Stimulated activated CD8-positive, alpha-beta memory T cell treated with anti-CD3 and anti-CD28 coated beads, Interleukin-4, amount 100 ng/mL, for 4 hours (primary cell): ENCODE measurements at places on chromosomes 6 and 20.

DNA sequence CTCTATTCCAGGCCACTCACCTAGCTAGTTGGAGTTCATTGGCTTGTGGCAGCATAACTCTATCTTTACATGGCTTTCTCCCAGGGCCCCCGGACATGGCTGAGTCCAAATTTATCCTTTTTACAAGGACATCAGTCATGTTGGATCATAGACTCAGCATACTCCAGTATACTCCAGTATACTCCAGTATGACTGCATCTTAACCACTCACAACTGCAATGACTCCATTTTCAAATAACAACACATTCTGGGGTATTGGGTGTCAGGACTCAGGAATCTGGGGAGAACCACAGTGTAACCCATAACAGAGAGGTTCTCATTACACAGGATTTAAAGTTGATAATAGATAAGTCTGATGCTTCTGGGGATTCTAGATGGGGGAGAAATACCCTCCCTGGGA lies 53.8 kb upstream of the TSHZ2 start:
- DNase-seq = no peak

DNA sequence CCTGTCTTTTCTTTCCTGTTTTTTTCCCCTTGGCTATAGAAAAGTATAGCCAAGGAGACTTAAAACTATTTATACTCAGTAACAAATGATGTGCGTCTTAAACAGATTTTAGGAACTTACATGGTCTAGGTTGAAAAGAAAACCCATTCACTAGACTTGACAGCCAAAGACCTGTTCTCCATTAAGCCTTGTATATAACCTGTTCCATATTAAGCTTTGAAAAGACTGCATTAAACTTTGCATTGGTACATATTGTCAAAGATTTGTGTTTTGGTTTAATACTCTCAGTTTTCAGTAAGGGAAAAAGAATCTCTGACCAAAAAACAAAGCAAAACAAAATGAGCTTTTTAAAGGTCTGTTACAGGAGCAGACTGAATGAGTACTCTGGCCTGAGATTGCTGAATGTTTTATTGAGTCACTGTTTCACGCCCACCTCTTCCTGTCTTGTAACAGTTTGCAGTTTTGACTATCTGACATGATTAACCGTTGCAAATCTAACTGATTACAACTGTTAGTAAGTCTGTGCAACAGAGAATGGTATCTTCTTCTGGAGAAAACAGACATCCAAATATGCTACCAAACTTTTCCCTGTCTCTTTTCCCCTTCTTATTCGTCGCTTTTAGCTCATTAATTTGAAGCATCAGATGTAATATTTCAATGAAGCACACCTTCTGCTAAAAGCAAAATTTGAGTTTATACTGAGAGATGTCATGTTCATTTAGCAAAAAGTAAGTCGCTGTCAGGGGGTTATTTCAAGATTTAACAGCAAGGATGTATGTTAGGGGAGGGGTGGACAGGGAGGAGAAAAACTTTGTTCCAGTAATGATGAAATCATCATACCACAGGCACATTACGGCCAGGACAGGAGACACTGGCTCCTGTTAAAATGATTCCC lies 59.1 kb upstream of the SUPT3H start:
- DNase-seq = no peak

GRCh38 chr6:3230900-3231246 lies 3.4 kb upstream of the TUBB2B start:
- DNase-seq = no peak

DNA sequence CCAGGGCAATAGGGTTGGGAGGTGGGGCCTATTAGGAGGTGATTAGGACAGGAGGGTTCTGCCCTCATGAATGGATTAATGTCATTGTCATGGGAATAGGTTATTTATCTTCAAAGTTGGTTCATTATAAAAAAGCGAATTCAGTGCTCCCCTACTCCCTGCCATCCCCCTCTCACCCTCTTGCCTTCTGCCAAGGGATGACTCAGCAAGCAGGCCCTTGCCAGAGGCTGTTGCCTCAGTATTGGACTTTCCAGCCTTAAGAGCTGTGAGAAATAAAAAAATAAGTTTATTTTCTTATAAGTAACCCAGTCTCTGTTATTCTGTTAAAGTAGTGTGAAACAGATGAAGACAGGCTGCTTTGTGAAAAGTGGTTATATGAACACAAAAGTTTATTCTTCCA lies 381.1 kb upstream of the ZFP64 start:
- no peak for DNase-seq

GRCh38 chr6:26306232-26306631 lies 58.8 kb upstream of the BTN3A2 start:
- no peak for DNase-seq

GRCh38 chr6:25302677-25303128 lies 23.5 kb downstream of the CARMIL1 start:
- no peak for DNase-seq

- DNase-seq = no peak
These were observed 470.4 kb downstream of the TFAP2B start for GRCh38 chr6:51289041-51289440.

DNA sequence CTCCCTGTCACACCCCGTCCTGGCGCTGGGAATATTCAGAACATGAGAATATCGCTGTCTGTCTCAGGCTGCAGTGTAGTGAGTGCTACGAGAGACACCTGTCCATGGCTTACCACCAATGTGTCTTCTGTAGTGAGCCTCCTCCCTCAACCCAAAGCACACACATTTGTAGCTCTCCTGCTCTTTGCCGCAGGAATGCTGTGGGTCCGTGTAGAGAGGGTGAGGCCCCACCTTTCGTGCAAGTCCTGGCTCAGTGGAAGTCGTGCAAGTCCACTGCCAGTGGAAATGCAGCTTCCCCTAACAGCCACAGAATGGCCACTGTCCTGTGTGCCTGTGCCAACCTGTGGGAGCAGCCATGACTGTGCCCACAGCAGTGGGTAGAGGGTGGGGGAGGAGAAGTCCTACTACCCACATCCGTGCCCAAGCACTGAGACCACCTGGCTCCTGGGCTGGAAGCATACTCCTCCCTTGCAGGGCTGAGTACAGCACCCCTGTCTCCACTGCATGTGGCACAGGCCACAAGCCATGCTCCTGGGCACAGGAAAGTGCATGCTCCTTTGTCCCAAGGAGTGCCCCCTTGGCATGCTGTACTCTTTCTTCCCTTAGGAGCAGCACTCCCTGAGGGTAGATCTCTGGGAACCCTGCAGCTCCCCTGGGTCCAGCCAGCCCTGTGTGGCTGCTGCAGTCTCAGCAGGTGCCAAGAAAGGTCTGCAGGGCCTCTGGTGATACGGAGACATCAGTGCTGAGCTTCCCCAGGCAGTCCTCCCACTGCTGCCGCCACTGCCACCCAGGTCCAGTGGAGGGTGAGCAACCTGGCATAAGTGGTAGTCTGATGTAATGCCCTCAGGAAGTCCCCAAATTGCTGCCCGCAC lies 28.0 kb downstream of the IGF2R start:
- no peak for DNase-seq

DNA sequence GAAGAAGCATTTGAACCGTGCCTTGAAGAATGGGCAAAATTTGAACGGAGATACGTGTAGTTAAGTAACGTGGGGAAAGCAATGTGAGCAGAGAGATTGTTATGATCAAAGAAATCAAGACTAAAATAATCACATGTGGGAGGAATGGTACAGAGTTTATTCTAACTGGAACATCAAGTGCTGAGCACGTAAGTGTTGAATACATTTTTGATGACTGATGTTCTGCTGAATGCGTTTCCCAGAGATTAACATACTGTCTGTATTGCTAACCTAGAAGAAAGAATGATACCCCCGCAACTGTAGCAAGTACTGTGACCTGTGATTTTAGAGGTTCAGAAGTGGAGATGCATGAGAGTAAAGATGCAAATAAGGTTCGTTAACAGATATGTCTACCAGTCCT lies 146.9 kb upstream of the EPHA7 start:
- no peak for DNase-seq

DNA sequence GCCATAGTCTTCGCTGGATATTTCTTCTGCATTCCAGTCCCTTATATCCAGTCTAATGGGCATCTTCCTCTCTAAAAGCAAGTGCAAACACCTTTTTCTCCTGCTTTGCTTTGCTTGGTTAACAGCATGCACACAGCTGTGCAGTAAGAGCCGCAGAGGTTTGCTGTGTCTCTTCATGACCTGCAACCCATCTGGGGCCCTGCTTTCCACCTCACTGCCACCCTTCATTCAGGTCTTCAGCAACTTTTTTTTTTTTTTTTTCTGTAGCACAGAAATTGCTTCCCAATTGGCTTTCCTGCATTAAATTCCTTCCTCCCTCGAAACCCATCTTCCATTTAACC lies 14.4 kb downstream of the NEDD9 start:
- no peak for DNase-seq

DNA sequence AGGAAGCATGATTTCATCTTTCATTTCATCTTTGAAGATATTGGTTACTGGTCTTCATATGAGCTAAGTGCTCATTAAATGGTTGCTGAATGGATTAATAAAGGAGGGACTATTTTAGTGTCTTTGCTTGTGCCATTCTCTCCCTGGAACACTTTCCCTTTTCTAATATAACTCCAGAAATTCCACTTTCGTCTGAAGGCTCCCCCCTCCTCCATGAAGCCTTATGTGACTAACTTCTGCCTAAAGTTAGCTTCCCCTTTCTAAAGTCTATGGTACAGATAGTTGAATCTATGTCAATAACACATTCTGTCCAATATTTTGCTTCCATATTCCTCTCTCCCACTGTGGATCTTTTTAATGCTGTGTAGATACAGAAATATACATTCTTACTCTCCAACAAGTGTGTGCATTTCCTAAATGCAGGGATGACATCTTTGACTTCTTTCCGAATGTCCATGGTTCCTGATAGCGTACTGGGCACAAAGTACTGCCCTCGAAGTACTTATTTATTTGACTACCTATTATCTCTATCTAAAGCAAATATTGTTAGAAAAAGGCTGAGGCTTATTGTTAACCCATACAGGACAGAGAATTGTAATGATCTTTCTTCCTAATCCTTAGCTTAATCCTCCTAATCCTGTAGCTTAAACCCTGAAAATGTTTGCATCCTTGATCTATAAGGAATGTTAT lies 84.7 kb upstream of the ELOVL5 start:
- DNase-seq = no peak

- DNase-seq = no peak
These were observed 470.4 kb upstream of the SLC35B3 start for GRCh38 chr6:8905757-8906156.

DNA sequence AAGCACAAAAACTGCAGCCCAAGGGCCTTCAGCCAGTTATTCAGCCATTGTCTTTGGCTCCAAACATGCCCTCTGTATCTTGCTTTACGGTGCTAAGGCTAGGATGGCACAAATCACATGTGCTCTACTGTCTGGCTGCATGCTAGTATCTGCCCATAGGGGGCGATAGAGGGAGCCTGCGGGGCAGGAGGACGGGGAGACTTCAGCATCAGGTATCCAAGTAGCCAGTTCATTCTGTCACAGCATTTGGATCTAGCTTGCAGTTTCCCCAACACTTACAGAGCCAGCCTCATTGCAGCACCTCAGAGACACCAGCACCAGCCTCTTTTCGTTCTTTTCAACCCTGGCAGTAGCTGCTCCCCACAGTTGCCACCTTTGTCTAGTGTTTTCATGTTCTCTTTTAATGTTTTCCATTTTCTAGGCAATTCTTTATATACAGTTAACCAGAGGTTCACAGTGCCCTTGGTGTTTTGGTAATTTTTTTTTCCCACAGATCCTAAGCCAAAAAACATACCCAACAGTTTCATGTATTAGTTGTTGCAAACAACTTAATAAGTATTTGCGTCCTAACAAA lies 705.9 kb downstream of the PTPRT start:
- no peak for DNase-seq

DNA sequence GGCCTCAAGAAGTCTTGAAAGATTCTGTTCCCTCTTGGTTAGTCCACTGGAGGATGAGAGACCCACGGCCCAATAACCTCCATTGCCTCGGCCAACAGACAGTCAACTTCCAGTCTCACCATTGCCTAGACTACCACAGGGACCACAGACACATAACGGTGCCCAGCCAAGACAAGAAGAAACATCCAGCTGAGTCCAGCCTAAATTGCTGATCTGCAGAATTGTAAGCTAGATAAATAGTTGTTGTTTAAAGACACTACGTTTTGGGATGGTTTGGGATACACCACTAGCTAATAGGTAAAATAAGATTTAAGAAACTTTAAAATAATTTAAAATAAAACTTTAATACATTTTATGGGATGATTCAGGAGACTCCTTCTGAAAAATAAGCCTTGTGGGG lies 324.7 kb upstream of the JAG1 start:
- DNase-seq = no peak

- DNase-seq = no peak
These were observed 205.9 kb downstream of the BMP7 start for GRCh38 chr20:57060407-57061050.

GRCh38 chr6:82741325-82741995 lies 324.2 kb downstream of the UBE3D start:
- no peak for DNase-seq

DNA sequence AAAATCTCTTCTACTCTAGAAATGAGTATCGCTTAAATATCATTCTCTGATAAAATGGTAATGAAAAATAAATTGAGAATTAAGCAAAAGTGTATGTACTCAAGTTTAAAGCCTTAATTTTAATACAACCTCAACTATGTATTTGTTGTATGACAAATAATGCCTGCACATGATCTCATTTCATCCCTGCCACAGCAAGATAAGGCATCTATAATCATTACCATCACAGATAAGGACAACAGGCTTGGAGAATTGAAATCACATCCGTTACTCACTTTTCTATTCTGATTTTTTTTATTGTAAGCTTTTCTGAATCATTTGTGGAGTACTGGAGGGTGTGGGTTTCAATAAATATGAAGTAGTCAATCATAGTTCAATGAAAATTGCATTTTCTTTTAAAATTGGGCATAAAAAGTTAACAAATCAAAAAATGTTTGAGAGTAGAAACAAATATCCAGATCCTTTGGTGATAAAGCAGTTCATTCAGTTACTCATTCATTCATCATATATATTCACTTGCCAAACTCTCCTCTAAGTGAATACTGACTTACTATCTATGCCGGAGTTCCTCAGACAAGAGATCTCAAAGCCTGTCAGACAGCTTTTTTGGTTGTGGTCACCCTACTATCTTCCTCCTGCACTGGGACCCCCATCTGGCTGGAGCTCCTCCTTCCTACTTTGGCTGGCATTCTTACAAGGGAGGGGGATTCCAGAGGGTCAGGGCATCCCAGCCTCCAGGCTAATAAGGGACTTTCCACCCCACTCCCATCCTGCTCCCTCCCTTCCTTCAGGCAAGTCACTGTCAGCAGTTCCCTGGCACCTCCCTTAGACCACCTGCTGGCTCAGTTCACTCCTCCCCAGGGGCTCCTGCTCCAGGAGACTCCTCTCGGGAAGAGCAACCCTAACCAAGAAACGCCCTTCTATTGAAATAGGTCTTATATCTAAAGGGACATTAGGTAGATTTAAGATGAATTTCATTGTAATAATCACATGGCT lies 118.6 kb downstream of the OGFRL1 start:
- DNase-seq = no peak

DNA sequence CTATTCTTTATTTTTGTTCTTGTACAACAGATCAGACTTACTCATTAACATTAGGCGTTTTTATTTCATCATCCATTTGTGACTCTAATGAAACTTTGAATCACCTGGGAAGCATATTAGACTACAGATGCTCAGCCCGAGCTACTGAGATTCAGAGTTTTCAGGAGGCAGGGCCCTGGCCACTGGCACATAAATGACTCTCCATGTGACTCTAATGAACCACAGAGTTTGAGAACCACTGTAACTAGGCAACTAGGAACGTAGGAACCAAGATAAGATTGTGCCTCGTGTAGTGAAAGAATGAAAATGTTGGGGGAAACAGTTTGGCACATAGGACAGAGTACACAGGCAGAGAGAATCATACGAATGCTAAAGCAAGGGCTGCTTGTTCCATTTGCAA lies 405.9 kb upstream of the BTBD3 start:
- no peak for DNase-seq

- DNase-seq = no peak
These were observed 27.0 kb upstream of the MLIP start for GRCh38 chr6:54084231-54084630.

GRCh38 chr6:56652231-56652630 lies 9.5 kb upstream of the DST start:
- no peak for DNase-seq
